Bronchial epithelial cell (primary cell): ENCODE measurements at places on chromosomes 5 and 9. TPM values are rescaled to one million over a fixed set of nuclear protein-coding genes. Genes with fewer than 3 reads are reported as not detected.

Gene PCDHA13
- 0.13 and 0.26 TPM in 2 replicates for total RNA-seq

Gene FGD3
- 0.26 and 1.0 TPM in 2 replicates for total RNA-seq

DNA sequence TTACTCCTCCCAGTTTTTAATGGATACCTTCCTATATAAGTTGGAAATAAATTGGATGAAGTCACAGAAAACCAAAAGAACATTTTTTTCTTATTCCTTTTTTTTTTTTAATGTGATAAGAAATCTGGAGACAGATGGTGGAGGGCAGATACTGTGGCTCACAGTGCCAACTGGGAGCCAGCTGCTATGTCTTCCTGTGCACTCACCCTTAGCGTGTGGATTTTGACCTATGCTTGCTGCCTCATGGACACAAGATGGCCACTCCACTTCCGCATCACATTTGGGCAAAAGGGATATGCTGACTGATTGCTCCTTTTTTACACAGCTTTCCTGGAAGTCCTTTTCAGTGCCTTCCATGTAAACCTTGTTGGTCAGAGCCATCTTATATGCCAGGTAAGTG lies 342.6 kb downstream of the MAN2A1 start:
- DNase-seq = no peak

DNA sequence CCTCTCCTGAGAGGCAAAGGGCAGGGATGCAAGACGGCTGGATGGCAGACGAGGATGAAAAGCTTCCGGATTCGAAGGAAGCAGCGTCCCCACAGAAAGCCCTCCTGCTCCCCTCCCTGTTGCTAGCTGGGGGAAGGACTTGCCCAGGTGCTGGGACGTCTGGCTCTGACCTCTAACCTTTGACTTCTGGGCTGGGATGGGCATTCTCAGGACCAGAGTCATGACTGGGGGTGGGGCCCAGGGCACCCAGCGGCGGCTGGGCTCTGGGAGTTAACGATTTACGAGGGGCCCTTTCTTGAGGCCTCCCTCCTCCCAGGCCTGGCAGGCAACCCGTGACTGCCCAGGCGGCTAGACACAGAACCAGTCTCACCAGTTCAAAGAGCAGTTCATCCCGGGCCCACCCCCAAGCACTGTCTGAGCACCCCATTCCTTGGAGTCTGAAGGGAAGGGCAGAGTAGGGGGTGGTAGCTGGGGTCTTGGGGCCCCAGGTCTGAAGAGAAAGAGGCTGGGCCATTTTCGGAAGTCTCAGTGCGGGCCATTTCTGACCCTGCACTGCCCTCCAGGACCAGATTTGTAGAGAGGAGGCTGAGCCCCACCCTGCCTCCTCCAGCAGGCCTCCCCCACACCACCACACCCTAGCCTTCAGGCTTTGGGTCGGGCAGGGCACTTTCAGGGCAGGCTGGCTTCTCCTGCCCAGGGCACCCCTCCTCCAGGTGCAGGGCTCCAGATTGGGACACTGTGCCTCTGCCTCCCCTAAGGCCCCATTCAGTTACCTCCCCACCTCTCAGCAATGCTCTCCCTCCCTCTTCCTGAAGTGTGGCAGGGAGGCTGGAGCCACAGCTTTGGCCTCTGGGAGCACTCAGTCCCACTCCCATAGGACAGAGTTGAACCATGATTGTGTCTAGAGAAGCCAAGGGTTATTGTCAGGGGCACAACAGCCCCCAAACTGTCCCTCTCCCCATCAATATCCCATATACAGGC lies 5.0 kb upstream of the CXXC5 start:
- no peak for DNase-seq

DNA sequence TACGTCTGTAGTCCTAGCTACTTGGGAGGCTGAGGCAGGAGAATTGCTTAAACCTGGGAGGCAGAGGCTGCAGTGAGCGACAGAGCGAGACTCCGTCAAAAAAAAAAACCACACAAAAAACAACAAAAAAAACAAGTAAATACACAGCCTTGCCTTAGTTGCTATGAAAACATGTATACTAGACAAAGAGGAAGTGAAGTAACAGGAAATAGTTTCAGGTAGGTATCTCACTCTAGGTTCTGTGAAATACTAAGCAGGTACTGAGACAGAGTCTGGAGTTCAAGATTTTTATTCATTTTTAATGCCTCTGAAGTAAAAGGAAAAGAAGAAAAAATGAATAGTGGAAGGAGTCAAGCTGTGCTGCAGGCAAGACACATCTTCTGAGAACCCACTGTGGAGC lies 687.9 kb upstream of the RGMB start:
- no peak for DNase-seq

DNA sequence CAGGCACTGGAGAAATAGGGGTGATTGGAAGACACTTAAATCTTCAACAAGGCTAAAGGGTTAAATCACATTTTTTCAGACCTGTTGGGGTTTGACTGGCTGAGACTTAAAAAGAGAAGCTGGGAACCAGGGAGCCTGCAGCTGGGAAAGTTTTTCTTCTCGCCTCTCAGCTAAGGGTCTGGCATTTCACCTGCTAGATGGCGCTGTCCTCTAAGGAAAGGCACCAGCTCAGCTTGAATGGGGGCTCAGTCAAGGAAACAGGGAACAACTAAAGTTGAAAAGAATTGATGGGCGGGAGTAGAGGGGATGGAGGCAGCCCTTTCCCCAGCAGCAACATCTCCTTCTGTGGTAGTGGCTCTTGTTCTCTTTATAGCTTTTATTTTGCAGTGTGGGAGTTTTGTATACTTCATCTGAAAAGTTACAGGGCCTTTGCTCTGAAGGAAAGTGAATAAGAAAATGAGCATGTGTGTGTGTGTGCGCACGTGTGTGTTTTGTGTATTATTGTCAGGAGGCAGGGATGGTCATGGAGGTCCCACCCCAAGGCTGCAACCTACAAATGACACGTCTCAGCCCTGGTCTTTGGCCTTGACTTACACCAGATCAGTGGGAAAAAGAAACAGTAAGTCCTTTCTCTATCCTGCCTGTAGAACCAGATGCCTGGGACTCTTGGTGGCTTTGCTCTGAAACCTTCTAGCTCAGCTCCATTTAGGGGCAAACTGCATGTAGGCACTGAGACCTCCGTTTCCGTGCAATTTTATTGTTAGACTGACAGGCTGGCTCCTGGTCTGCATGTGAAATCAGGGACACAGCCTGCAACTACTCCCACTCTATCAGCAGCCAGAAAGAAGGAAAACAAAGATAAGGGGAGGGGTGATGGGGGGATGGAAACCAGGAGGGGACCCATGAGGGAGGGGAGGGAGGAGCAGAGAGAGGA lies 316.2 kb upstream of the CLINT1 start:
- peak; percentile 46 for DNase-seq

GRCh38 chr5:151695464-151695863 lies 8.7 kb upstream of the SPARC start:
- no peak for DNase-seq
